ENCODE measurements at places on chromosomes 4 and X.

DNA sequence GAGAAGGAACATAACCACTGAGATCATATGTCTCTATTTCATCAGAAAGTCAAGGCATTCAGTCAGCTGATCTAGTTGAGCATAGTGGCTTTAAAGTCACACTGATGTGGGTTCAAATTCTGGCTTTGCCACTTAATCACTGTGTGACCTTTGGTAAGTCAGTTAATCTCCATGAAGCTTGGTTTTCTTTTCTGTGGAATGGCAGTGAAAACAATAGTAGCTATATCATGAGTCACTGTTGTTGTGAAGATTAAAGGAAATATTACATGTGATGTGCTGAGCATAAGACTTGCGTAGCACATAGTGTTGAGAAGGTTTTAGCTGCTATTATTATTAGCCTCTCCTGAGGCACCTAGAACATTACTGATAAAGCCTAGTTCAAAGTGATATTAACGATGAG, 242.2 kb downstream of the FMR1NB start:
- no peak for DNase-seq

DNA sequence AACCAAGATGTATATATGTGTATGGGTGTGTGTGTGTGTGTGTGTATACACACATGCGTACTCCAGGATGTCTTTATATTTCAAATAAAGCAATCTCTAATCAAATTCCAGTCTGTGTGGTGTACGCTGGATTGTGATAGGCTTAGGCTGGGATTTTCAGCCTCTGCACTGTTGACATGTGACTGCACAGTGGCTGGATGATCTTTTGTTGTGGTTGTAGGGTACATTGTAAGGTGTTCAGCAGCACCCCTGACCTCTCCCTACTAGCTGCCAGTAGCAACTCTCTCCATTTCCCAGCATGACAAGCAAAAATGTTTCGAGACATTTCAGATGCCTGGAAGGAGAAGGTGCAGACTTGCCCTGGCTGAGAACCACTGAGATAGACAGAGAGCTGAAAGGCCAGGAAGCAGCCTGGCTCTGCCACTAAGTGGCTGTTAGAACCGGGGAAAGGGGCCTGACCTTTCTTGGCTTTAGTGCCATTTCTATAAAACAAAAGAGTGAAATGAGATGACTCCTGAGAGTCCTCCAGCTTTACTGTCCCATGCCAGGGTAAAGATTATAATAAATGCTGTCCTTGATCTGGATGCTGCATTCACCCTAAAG, 10.5 kb downstream of the PGM2 start:
- DNase-seq: no peak

- DNase-seq: no peak
Observed at GRCh38 chrX:104310090-104310489, 55.4 kb upstream of the ESX1 start.

- no peak for DNase-seq
Observed at GRCh38 chrX:15410430-15410829, 26.2 kb upstream of the VEGFD start.

- DNase-seq: no peak
Observed at GRCh38 chrX:57951666-57952319, 41.5 kb upstream of the ZXDA start.

- no peak for DNase-seq
Observed at GRCh38 chr4:187598196-187598595, 397.4 kb upstream of the ZFP42 start.

DNA sequence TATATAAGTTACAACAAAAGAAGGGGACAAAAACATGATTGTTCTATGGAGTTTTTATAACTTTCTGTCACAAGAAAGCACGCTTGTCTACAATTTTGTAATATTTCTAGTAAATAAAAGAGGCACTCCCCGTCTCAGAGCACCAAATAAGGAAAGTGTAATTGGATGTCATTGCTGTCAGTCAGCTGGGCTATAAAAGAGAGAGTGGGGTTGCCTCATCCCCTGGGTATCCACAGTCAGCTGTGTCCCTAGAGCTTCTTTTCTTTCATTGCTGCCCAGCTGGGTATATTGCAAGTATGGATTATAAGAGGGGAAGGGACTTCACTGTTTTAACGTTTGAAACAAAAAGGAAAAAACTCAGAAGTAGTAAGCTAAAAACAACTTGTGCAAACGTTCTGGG, 61.3 kb downstream of the NPNT start:
- no peak for DNase-seq

DNA sequence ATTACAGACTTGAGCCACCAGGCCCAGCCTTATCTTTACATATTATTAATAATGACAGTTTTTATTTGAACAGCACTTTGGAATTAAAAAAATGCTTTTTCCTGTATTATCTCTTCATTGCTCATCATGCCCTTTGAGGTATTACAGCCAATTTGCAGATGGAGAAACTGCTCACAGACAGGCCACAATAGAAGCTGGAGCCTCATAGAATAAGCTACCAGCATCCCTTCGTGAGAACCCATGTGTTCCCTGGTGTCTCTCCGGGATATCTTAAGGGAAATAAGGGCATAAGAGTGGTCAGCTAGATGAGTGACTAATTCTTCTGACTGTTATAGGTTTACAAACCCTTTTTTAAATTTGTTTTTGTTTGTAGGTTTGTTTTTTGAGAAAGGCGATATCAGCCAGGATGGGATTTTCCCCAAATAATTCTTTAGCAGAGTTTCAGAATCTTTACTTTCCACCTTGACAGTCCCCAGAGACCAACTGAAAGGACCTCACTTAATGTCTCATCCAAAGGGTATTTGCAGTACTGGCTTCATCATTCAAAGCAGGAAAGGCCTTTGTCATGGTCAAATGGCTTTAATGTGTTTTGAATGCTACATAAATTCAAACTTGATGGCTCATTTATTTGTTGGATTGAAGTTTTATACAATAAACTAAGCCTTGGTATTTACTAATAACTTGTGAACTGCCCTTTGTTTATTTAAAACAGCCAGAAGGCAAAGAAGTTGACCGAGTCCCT, 48.0 kb upstream of the SOD3 start:
- DNase-seq: no peak

- DNase-seq: no peak
Observed at GRCh38 chr4:123581802-123582201, 185.2 kb downstream of the SPRY1 start.

DNA sequence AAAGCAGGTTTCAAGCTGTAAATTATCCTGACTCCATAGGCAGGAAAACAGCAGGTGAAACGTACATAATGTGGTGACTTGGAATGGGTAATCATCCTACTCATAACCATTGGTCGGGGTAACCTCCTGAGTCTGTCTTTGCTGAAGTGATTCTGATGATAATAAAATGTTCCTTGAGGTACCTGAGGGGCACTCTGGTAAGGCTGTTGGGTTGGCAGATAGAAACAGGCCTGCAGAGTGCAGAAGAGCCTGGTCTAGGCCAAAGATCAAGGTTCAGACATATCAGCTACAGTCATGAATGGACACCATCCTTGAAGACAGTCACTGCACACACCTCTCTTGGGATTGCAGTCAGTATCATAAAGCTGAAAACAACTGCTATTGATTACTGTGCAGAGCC, 174.7 kb upstream of the RPL34 start:
- DNase-seq: no peak
